ENCODE measurements at places on chromosomes 6 and 20.
A peak's percentile ranks its signal among the peaks of the same experiment; 100 is the strongest.

GRCh38 chr6:32076321-32076809, 32.8 kb downstream of the TNXB start:
- DNase-seq: no peak

DNA sequence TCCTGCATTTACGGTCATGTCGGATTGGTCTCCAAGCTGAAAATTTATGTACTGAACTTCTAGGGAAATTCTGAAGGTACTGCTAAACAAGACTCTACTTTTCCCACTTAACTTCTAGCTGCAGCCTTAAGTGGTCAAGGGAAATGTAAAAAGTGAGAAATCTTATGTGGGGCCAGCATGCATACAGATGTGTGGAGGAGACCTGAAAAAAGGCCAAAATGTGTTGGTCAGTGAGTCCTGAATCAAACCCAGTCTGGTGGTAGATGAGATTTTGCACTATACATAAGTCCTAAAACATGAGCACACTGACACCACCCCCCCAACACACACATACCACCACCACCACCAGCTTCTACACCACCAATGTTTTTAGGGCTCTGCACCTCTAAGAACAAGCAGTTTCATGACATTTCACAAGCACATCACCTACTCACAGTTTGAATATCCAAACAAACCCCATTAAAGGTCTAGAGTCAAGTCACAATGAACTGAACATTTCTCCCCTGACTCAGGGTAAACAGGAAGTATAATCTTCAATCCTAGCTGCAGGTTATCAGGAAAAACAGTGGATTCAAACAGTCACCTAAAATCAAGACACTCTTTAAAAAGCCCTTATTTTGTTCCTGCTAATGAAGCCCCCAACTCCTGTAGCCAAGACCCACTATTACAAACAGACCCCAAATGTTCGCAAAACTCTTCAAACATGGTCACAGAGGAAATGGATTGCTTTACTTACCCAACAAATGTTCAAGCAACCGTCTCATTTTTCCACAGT, 1.6 kb downstream of the ZMYND8 start:
- no peak for DNase-seq

DNA sequence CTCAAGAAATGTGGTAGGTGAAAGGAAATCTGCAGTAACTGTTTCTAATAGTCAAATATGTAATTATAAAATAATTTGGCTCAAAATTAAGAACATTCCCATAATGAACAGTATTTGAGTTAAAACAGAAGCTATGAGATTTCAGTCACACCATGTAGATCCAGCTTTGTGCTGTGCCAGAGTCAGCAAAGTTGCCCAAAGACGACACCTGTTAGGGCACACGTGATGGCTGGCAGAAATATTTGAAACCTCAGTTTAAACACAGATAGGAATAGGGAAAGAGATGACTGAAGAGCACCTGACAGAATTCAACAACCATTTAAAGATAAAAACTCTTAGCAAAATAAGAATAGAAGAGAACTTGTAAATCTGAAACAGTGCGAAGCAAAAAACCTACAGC, 129.3 kb downstream of the CD83 start:
- no peak for DNase-seq

- DNase-seq: peak; percentile 95
Observed at GRCh38 chr6:157531169-157531985, 150.4 kb downstream of the ZDHHC14 start.
